ENCODE measurements at places on chromosomes 12 and 14.

DNA sequence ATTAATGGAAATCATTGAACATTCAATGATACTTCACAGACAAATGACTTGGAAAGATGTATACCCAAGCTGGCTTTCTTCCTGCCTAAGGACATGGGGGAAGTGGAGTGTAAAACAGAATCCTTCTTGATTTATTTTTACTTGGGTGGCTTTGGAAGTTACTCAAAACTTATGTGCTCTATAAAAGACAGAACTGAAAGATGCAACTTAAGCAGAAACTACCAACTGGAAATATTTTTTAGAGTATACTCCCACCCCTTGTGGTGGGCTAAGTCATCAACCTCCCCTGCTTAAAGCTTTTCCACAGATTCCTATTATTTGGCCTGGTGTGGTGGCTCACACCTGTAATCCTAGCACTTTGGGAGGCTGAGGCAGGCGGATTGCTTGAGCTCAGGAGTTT is 126.0 kb upstream of the ATP2B1 start:
- DNase-seq: no peak

DNA sequence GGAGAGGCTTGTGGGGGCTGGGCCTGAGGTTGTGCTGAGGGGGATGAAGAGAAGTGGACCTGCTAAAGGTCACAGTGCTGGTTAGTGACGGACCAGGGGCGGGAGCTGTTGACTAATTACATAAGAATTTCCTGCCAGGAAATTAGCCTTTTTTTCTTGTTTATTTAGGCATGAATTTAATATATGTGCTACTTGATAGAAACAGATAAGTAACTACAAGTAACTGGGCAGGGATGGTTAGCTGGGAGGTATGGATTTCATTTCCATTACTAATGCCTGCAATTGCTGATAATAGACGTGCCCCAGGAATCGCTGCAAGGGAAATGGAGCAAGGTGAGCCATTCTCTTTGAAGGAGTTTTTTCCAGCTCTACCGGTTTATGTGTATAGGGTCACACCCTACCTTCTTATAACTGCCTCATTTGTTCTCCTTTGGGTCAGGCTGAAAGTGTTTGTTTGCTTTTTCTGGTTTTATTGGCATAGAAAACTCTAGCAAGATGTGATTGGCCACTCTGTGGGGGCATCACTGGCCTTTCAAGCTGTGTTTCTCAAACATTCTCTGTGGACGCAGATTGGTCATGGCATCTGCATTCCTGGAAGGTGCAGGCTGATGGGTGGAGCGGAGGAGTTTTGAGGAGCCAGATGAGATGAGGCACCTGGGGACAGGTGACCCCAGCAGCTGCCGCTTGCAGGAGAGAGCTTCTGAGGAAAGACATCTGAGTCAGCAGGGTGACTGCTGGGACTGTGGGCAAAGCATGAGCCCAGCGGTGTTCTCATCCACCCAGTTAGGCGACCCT is 19.0 kb upstream of the GPRC5A start:
- peak; percentile 41 for DNase-seq

GRCh38 chr12:92827836-92828431 is 101.2 kb downstream of the EEA1 start:
- no peak for DNase-seq

- DNase-seq: no peak
Measured at GRCh38 chr12:92459850-92460249, 242.9 kb upstream of the PLEKHG7 start.

DNA sequence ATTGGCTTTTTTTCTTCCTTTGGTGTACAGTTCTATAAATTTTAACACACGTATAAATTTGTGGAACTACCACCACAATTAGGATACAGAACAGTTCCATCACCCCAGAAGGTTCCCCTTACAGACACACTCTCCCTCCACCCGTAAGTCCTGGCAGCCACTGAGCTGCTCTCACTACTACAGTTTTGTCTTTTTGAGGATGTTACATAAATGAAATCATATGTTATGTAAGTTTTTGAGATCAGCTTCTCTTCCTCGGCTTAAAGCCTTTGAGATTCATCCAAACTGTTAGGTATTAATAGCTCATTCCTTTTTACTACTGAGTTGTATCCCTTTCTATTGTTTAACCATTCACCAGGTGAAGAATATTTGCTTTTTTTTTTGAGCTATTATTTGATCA is 74.3 kb upstream of the SLC24A4 start:
- DNase-seq: no peak

- no peak for DNase-seq
Measured at GRCh38 chr12:20280515-20280914, 87.8 kb upstream of the PDE3A start.

DNA sequence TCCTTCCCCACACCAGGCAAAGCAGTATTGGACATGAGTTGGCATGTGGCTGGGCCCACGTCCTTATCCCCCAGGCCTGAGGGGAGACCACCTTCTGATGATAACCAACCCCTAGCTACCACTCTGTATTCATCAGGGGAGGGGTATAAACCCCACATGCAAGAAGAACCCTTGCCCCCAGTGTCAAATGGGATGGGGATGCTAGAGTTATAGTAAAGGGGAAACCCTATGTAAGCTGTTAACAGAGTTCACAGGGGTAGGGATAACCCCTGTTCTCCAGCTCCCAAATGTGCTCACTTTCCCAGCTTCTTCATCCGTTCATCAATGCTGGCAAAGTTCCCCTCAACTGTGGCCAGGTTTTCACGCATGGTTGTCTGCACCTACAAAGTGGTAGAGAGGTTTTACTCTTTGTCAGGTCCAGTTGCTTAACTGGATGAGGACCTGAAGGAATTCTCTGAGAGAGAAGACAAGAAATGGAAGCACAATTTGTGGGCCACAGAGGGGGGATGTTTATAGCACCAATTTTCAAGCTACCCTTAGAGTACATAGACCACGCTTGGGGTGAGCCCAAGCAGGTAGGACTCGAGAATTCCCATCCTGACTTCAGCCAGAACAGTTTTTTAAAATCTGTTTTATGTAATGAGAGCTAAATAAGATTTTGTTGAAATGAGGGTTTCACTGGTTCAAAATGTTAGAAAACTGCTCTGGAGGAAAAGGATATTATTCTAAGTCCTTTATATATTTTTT is 7.9 kb downstream of the MBD6 start:
- DNase-seq: no peak

- DNase-seq: no peak
Measured at GRCh38 chr12:48029491-48030172, 25.4 kb upstream of the COL2A1 start.

GRCh38 chr12:51818566-51819300 is 29.8 kb downstream of the FIGNL2 start:
- no peak for DNase-seq

DNA sequence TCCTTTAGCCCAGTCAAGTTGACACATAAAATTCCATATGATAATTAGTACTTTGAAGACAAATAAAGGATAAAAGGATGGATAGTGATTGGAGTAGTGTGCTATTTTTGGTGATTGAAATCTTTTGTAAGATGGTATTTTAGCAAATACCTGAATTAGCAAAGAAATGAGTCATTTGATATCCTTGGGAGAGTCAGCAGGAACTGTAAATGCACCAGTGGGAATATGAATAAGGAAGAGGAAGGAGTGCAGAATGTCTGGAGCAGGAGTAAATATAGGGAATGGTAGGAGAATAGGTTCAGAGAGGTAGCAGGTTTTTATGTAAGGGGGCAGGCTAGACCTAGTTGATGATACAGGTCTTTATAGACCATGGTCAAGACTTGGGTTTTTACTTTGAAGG is 75.0 kb downstream of the TRMT5 start:
- no peak for DNase-seq

GRCh38 chr12:69583203-69583602 is 2.1 kb upstream of the CCT2 start:
- DNase-seq: no peak

GRCh38 chr14:89198544-89199329 is 218.3 kb downstream of the FOXN3 start:
- no peak for DNase-seq

All from breast epithelium (tissue), 4 donors.